HuH-7 (cell line): ENCODE measurements at places on chromosomes 12 and 14.

- no peak for DNase-seq
Observed at GRCh38 chr12:91133871-91134270, 22.6 kb upstream of the LUM start.

- no peak for DNase-seq
Observed at GRCh38 chr12:74578486-74578885, 40.9 kb downstream of the ATXN7L3B start.

- no peak for DNase-seq
Observed at GRCh38 chr12:125194163-125194773, 129.0 kb downstream of the AACS start.

GRCh38 chr14:50768680-50769079 is 62.3 kb downstream of the NIN start:
- no peak for DNase-seq

- peak; percentile 16 for DNase-seq
Observed at GRCh38 chr12:102095677-102096263, 24.1 kb downstream of the NUP37 start.

- DNase-seq = no peak
Observed at GRCh38 chr12:47636908-47637780, 68.7 kb downstream of the RPAP3 start.

DNA sequence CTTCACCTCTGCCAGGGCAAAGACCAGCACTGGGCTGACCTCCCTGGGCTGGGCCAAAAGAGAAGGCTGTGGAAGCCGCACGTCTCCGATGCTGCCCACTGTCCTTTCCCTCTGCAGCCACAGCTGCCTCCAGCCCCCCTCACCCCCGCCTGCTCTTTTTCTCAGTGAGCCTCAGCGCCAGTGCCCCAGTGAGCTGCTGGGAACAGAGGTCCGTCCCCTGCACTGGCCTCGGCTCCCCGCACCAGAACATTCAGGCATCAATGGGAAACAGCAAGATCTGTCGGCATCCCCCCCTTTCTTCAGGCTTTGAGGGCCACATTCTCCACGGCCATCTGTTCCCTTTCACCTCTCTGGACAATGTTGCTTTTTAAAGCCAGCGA is 398.1 kb downstream of the ZFP36L1 start:
- no peak for DNase-seq

DNA sequence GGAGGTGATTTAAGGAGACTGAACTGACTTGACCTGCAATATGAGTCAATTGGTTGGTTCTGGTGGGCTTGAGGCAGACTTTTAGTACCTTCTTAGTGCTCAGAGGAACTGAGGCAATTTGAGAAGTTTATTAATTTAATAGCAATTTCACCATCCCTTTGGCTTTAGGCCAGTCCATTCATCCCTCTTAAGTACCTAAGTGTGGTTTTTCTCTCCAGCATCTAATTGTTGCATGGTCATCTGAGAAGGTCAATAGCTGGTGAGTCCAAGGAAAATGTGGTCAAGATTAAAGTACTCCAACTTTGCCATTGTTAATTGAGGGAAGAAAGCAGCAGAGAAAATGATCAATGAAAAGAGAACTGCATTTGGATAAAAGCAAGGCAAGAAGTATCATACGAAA is 115.4 kb upstream of the DYRK2 start:
- no peak for DNase-seq

DNA sequence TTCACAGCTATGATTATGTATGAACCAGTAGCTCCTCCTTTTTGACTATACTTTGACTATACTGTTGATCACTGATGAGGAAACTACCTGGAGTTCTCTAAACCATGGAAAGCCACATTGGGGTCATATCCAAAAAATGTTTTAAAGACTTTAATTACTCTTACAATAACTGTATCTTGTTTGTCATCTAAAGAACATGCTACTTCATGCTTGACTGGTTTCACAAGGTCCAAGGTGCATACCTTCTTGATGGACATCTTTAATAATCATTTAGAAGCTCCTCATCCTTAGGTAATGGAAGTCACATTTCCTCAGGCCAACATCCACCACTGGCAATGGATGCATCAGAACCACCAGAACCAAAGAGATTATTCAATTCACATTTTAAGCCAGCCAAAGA is 29.9 kb downstream of the WASHC3 start:
- no peak for DNase-seq
